ENCODE measurements at places on chromosomes 5 and 9.

- DNase-seq = no peak
Observed at GRCh38 chr9:19470567-19470966, 61.8 kb downstream of the ACER2 start.

GRCh38 chr5:122022966-122023365 is 55.1 kb downstream of the LOX start:
- DNase-seq = no peak

DNA sequence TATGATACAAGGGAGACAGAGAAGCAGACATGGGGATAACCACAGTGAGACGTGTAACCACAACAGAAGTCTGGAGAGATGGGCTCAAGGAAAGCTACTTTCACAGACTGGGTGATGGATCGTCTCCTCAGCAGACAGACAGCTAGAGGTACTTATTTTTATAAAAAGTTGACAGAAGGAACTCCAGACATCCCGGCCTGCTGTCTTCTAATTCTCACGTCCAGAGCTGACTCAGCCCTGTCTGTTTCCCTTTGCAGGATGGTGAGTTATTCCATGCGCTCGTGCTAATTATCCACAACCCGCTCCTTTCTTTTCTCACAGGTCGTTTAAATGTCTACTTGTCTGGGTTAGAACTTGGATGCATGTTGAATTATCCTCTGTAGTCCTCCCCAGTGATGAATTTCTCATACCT is 304.5 kb downstream of the CWC27 start:
- no peak for DNase-seq

DNA sequence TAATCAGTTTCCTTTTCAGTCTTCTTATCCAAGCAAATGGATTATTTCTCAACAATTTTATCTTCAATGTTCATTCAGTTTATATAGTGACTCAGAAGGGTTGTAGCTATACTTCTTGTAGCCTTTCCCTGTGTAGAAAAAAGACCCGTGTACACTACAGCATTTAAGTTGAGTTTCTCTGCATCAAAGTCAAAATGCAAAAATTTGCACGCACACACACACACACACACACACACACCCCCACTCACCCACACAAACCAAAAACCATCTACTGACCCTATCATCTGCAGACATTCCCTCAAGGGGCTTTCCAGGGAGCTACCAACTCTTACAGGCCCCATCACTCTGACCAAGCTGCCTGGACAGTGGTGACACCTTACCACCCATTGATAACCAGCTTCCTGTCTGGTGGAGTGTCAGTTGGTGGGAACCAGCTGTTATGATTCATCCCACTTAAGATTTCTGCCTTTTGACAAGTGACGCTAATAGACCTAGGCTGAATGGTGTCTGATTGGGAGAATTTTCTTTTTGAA is 12.2 kb upstream of the ELL2 start:
- no peak for DNase-seq

DNA sequence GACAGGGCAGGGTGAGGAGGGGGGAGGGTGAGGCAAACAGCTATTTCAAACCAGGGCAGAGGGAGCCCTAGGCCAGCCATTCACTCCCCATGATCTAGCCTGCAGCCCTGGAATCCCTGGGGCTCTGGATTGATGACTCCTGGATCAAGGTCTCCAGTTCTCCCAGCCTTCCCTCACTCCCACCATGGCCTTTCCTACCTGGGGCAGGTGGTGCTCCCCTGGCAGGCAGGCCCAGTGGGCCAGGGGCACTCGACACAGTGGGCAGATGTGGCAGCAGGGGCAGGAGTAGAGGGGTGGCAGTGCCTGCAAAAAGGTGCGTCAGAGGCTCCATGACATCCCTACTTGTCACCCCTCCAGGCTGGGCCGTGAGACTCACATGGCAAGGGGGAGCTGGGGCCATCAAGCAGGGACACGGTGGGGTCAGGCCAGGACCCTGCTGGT is 6.0 kb downstream of the KIF12 start:
- DNase-seq = no peak

Data from NCI-H1930 (cell line).